ENCODE measurements at places on chromosomes 6 and 20. TPM values are rescaled to one million over a fixed set of nuclear protein-coding genes. Genes with fewer than 3 reads are reported as not detected.

Gene OR2H1
- not detected for total RNA-seq

Gene ATP6V1G2
- total RNA-seq = 2.5 TPM

Gene TCF15
- 0.90 TPM for total RNA-seq

Gene TGM3
- total RNA-seq = 0.13 TPM

DNA sequence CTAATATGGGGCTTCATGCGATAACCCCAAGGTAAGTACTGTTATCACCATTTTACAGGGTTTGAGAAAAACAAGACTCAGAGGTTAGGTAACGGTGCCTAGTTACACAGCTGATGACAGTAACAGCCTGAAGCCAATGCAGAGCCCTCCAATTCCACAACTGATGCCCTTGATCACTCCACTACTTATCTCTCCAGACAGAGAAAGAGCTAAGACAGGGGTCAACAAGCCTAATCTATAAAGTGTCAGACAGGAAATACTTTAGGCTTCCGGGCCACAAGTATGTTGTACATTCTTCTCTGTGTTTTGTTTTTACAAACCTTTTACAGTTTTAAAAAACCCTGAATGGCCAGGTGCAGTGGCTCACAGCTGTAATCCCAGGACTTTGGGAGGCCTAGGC, 50.9 kb downstream of the MAP7 start:
- DNase-seq = no peak

DNA sequence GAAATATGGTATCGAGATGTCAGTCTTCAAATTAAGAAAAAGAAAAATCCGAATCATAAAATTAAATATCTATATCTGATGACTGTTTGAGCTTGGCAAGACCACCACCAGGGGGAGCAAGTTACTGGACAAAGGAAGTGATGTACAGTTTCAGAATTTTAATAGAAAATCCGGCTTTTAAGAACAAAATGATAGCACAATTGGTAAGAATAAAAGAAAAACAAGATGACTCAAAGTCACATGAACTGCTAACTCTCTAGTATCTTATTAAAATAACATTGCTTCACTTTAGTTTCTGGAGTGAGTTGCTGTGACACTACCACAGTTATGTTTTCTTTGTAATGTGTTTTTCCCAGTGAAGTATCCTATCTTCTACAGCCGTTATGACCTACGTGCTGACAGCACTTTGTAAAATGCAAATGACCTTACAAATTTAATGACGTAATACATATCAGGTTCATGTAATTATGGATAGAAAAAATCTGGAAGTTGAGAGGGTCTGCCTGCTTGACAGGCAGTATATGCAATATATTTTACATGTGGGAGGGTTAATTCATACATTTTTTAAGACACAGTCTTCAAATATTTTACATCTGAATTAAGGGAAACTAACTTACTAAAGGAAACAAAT, 405.3 kb upstream of the HS3ST5 start:
- peak; percentile 46 for DNase-seq

DNA sequence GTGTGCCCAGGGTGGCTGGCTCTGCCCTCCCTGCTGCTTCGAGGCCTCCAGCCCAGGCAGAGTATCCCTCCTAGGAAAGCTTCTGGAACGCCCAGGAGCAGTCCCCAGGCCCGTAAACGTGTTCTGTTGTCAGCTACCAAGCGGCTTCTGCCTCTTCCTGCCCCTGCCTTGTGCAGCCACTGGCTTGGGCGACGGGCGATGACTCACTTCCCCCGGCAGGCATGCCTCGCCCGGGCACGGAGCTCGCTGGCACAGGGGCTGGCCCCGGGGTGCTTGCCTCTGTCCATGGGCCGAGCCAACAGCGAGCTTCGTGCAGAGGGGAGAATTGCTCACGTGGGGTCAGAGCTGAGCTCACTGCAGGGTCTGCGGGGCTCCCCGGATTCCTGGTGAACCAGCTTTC, 86.7 kb upstream of the THBS2 start:
- DNase-seq = no peak

DNA sequence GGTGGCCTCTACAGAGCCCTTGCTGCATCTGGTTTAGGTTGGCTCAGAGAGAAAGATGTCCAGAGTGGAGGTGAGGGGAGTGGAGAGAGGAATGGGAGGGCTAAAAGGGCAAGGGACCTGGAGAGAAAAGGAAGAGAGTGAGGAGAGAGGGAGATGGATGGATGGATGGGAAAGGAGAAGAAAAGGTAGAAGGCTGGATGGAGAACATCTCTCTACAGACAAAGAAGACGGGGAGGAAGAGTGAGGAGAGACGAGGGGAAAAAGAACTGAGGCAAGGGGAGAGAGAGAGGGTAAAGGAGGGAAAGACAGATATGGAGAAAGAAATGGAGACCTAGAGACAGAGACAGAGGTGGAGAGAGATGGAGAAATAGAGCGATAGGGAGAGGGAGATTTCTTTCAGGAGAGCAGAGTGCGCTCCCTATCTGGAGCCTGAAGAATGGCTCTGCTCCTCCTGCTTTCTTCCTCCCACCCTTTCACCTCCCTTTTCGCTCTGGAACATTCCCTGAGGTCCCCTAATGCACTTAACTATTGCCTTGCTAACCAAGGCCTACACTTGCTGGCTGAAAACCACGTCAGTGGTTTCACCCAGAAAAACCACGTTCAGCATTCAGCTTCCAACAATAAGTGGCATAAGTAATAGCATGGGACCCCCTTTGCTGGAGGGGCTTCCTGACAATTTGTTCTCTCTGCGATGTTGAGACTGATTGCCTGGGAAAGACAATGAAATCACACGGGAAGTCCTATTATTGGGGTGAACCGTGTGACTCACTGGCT, 286.3 kb downstream of the CDH26 start:
- DNase-seq = no peak

GRCh38 chr6:90650041-90650940, 63.4 kb upstream of the MAP3K7 start:
- no peak for DNase-seq

GRCh38 chr6:15419493-15419892, 173.6 kb downstream of the JARID2 start:
- no peak for DNase-seq

- no peak for DNase-seq
Measured at GRCh38 chr6:105810105-105810921, 275.8 kb upstream of the PRDM1 start.

GRCh38 chr6:2738373-2738979, 12.2 kb downstream of the MYLK4 start:
- DNase-seq = no peak

- DNase-seq = no peak
Measured at GRCh38 chr6:125037827-125038226, 75.6 kb downstream of the RNF217 start.

GRCh38 chr6:16362819-16363589, 124.6 kb downstream of the GMPR start:
- no peak for DNase-seq

DNA sequence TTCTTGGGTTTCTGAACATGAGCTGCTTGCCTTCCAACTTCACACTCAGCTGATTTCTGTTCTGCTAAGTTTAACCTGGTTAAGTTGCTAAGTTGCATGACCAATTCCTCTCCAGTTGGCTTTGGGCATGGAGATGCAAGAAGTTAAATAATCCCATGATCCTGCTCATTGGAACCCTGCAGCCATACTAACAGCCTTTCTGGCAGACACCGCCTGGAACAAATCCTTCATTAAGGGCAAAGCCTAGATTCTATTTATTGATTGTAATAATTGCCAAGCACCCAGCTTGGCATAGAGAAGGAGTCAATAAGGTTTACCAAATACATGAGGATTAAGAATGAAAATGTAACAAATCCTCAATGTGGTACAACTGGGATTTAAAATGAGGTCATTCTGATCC, 742.4 kb upstream of the CHD6 start:
- DNase-seq = no peak

GRCh38 chr6:126268092-126268491, 71.8 kb upstream of the CENPW start:
- no peak for DNase-seq

DNA sequence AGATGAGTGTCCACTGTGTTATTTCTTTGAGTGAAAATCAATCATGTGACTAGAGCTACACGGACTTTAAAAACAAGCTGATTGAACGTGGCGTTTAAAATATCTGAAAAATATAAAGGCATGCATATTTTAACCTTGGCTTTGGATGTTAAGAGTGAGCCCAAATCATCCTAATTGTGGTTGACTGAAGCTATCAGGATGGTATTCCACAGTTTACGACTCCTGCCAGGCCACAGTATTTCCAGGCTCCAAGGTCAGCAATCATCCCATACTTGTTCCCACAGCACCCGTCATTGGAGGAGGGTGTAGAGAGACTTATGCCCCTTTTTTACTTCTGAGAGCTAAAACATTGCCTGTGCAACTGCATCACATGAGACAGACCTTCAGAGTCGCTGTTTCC, 43.2 kb upstream of the TMX4 start:
- DNase-seq = no peak
